CD4-positive, alpha-beta T cell treated with Interferon alpha-2 for 1 hour (primary cell): ENCODE measurements at places on chromosomes 3 and 15.

GRCh38 chr3:51336261-51336660, 48.8 kb upstream of the MANF start:
- DNase-seq: no peak

GRCh38 chr3:98914210-98915080, 12.9 kb upstream of the DCBLD2 start:
- no peak for DNase-seq

DNA sequence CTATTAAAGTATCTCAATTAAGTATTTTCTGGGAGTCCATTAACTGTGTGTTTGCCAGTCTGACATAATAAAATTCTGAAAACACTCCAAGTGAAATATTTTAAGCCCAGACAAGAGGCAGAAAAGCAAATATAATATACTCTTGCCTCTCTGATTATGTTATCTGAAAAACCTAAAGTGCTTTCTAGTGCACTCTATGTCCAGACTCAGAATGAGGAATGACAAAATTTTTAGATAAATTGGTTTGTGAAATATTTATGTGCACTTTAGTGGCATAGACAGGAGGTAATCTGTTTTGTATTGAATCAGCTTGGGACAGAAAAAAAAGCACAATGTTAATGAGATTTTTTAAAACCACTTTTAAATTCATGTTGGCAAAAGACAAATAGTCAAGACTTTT, 508.2 kb upstream of the SUCLG2 start:
- no peak for DNase-seq

- peak; percentile 61 for DNase-seq
Measured at GRCh38 chr3:40191850-40192448, 117.6 kb upstream of the EIF1B start.

GRCh38 chr3:185175370-185175987, 22.6 kb upstream of the C3orf70 start:
- DNase-seq: peak; percentile 12

DNA sequence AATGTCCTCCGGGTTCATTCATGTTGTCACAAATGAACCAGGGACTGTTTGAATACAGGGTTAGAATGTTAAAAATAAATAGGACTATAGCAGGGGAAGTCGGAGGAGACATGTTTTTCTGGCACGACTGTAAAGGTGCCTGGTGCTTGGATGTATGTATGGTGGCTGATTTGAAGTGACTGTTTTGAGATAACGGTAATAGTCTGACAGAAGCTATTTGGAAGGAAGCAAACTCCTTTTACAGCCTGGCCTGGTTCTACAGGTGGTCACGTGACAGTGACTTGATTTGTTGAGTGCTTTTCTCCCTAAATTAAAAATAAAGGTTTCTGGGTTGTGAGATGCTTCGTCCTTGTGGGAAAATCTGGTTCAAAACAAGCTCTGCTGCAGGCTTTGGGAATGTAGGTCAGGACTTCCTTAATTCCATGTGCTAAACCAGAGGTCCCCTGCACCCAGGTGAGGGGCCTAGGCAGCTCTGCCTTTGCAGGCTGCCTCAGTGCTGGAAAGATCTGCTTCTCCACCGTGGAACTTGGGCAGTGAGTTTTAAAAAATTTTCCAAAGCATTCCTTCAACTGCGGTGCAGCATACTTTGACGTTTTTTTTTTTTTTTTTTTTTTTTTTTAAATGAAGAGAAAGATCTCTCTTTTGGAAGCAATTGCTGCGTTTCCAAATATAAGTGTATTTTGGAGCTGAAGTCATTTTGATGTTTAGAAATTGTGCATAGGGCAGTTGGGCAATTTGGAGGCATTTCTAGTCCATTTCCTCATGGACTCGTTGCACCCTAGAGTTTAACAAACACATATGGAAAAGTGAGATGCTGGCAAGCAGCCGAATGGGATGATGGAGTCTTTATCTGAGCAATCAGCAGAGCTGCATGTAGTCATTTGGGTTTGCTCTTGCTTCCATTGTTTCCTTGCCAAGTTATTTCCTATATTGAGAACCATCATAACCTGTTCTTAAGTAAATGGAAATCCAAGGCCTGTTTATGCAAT, 30.9 kb downstream of the ITPR1 start:
- no peak for DNase-seq

- no peak for DNase-seq
Measured at GRCh38 chr3:12253516-12254343, 35.1 kb upstream of the PPARG start.

- no peak for DNase-seq
Measured at GRCh38 chr3:140284372-140284771, 349.4 kb downstream of the CLSTN2 start.

DNA sequence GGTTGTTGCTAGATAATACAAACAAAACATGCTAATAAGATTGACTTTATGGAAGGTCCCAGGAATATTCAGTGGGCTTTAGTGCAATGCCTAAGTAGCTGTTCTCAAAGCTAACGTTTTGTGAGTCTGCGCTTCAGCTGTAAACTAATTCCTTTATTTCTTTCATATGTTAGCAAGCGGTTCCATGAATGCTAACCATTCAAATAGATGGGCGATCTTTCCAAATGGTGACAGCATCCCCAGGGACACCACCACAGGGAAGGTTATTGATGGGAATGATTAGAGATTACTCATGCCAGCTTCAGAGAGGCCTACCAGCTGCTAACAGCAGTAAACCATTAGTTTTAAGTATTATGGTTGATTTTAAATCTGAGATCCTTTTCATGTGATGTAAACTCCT, 405.7 kb upstream of the MCTP2 start:
- DNase-seq: no peak

- no peak for DNase-seq
Measured at GRCh38 chr3:143657391-143657790, 190.9 kb downstream of the SLC9A9 start.

DNA sequence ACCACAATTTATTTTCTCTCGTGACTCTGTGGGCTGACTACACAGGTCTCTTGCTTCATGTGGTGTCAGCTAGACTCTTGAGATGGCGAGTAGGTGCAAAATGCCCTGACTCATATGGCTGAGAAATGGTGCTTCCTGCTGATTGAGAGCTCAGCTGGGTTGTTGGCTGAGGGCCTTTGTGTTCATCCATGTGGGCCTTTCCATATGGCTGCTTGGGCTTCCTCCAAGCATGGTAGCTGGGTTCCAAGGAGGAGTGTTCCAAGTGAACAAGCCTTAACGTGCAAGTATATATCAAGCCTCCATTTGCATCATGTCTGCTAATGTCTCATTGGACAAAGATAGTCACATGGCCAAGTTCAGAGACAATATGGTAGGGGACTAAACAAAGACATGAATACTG, 164.0 kb downstream of the PDCD6IP start:
- no peak for DNase-seq

- peak; percentile 47 for DNase-seq
Measured at GRCh38 chr3:187746442-187747281, 1.4 kb upstream of the BCL6 start.

DNA sequence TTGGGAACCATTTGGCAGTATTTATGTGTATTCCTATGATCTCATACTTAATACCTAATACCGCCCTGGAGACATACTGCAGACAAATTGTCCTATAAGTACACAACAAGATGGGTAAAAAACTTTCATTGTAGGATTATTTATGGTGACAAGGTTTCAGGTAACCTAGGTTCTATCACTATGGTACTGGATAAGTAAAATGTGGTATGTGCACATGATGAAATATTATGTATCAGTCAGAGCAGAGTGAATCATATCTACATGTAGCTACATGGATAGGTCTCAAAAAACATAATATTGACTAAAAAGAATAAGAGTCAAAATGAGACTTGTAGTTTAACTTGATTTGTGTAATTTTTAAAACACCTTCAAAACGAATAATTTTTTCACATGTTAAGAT, 147.8 kb downstream of the LEKR1 start:
- DNase-seq: no peak

- peak; percentile 84 for DNase-seq
Measured at GRCh38 chr3:187741403-187742350, 3.6 kb downstream of the BCL6 start.

GRCh38 chr15:74318376-74319137, 48.9 kb downstream of the CYP11A1 start:
- DNase-seq: no peak

DNA sequence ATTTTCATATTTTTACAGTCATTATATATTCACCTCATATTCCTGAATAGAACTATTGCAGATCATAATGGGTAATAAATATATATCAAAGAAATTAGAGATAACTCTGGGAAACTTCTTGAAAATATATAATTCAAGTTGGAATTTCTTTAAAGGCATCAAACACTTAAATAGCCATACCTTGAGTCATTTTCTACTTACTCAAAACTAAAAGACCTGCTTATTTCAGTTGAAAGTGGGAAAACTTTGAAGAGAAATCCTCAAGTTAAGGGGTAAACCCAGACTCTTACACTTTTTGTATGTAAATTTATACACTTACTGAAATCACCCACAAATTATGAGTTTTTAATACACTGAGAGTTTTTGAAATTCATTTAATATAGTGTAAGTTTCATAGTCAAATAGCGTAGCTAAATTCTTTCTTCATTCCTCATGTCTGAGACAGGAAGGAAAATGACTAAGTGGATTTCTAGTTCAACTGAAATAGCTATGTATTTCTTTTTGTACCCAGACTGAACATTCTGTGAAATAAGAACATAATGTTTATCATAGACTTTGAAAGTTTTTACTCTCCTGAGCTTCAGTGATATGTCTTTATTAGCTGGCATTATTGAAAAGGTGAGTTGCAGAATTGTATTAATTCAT, 4.6 kb upstream of the ALCAM start:
- DNase-seq: no peak

DNA sequence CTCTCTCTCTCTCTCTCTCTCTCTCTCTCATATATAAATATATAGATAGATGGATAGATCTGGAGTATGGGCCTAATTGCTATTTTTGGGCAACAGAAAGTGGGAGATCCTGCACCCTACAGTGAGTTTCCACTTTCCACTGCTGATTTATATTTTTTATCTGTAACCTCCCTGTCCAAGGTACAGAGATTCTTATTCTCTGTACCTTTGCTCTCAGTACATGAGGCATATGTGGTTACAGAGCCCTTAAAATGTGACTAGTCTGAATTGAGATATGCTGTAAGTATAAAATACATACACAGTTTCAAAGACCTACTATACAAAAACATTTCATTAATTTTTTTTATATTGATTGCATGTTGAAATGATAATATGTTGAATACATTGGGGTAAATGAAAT, 51.1 kb upstream of the FOXP1 start:
- no peak for DNase-seq

DNA sequence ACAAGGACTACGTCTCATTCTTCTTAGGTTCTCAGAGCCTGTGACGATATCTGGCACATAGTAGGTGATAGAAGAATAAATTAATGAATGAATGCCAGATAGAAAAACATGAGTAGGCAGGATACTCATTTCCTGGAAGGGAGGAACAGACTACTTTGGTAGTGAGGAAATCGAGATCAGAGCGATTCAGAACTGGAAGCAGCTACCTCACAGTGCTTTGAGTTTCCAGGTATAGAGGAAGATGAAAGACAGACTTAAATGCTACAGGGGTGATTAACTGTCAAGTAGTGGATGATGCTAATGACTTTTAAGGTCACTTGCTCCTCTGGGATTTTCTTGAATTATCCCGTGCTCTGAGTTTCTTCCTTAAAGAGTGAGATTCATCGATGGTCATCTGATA, 951.5 kb upstream of the CFAP20DC start:
- peak; percentile 21 for DNase-seq

- no peak for DNase-seq
Measured at GRCh38 chr3:45365060-45365459, 23.3 kb upstream of the LARS2 start.

- DNase-seq: no peak
Measured at GRCh38 chr15:26698555-26698954, 74.3 kb downstream of the GABRB3 start.

DNA sequence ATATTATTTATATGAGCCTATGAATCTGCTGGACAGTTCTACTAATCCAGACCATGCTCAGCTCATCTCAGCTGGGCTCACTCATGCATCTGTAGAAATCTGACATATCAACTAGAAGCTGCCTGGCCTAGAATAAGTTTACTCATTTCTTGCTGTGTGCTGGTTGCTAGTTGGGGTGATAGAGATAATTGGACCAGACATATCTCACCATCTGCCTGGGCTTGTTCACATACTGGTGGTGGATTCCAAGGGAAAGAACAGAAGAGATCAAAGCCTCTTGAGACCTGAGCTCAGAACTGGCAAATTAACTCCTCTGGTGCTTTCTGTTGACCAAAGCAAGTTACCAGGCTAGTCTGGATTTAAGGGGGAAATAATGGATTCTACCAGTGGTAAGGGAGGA, 109.1 kb downstream of the NSUN3 start:
- no peak for DNase-seq

- DNase-seq: no peak
Measured at GRCh38 chr3:159486580-159486979, 502.1 kb upstream of the IL12A start.

DNA sequence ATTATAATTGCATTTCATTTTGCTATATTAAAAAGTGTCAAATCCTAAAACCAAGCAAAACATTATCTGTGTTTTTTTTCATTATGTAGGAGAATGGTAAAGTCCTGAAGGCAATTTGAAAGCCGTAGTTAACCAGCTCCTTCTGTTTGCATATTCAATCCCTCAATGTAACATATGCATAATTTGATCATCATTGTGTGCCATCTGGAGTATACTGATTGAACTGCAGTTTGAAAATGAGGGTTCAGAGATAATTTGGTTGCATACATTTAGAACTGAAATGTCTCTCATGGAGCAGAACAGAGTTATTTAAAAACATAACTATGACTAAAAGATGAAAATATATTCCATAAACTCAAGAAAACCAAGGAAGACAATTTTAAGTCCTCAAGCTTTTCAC, 518.6 kb downstream of the GBE1 start:
- no peak for DNase-seq

DNA sequence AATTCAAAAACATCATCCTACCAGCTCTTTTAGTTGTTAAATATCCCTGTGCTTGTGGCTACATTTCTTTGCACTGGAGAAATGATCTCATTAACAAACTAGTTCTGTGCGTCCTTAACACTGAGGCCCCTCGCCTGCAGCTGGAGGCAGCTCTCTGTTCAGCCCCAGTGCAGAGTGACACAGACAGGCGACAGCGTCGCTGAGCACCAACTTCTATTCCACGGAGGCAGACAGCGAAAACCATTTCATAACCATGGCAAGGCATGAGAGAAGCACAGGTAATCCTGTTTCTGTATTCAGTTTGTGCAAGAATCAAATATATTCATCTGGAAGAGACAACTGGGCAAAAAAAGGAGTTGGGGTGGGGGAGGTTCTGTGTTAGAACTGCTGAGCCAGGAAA, 530.7 kb downstream of the ZIC1 start:
- DNase-seq: no peak

DNA sequence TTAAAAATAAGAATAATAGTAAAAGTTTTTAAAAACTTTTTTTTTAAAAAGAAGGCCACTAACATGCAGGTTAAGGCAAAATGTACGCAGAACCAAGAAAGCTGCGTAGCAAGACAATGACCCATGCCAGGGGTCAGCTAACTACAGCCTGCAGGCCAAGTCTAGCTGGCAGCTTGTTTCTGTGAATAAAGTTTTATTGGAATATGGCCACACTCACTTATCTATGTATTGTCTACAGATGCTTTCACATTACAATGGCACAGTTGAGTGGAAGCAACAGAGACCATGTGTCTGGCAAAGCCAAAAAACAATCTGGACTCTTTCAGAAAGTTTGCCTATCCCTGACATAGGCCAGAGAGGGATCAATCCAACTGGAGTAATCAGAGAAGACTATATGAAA, 46.7 kb downstream of the WWTR1 start:
- DNase-seq: no peak
